GM10248 (cell line): ENCODE measurements at places on chromosomes 5 and 9.

GRCh38 chr5:59275510-59276324, 617.8 kb downstream of the PDE4D start:
- DNase-seq = no peak

GRCh38 chr9:89804766-89805531, 200.1 kb downstream of the GADD45G start:
- DNase-seq = no peak

GRCh38 chr5:142095035-142095434, 13.5 kb upstream of the NDFIP1 start:
- no peak for DNase-seq

- DNase-seq = no peak
These were observed 286.7 kb downstream of the NFIB start for GRCh38 chr9:14027116-14027800.

GRCh38 chr9:21555911-21556310, 73.8 kb upstream of the IFNE start:
- DNase-seq = no peak

- DNase-seq = no peak
These were observed 80.2 kb downstream of the PLAC8L1 start for GRCh38 chr5:146025114-146025680.

- no peak for DNase-seq
These were observed 128.0 kb upstream of the GABRP start for GRCh38 chr5:170655476-170655875.

GRCh38 chr5:132254321-132254977, 3.0 kb upstream of the PDLIM4 start:
- no peak for DNase-seq

GRCh38 chr9:134666208-134666607, 24.6 kb downstream of the COL5A1 start:
- no peak for DNase-seq

GRCh38 chr5:115810761-115811160, 5.7 kb downstream of the CDO1 start:
- no peak for DNase-seq

GRCh38 chr9:450561-450960, 235.9 kb downstream of the DOCK8 start:
- no peak for DNase-seq

- DNase-seq = peak; percentile 24
These were observed 1.5 kb downstream of the PCSK1 start for GRCh38 chr5:96431376-96432187.

- no peak for DNase-seq
These were observed 10.5 kb downstream of the IRX2 start for GRCh38 chr5:2740876-2741555.

DNA sequence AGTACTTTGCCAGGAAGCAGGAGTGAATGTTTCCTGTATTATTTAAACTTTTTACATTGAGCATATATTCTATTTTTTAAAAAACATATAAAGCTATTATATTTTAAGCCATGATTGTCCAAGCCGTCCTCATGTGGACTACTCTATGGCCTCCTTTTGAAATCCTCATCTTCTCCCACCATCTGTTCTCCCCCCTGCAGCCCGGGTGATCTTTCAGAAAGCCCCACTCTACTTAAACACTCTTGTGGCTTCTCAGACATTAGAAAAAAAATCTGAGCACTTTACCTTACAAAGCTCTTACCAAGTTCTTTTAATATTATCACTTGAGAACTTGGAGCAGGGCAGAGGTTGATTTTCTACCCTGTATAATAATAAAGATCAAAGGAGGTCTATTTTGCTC, 95.4 kb downstream of the CAVIN4 start:
- no peak for DNase-seq

DNA sequence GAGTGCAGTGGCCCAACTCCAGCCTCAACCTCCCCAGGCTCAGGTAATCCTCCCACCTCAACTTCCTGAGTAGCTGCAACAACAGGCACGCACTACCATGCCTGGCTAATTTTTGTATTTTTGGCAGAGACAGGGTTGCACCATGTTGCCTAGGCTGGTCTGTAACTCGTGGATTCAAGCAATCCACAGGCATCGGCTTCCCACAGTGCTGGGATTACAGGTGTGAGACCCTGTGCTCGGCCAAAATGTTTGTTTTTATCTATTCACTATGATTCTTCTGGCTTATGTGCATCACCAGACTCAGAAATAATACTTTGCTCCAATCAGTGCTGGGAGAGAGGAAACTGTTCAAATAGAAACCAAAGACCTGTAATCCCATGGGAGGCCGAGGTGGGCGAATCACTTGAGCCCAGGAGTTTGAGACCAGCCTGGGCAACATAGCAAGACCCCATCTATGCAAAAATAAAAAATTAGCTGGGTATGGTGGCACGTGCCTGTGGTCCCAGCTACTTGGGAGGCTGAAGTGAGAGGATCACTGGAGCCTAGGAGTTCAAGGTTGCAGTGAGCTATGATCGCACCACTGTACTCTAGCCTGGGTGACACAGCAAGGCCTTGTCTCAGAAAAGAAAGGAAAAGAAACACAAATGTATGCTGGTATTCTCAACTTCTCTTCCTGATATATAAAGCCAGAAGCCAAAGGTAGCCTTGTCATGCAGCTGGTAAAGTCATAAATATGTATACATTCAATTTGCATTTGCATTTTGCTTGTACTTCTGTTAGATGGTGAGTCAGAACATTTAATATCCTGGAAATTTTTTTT, 4.5 kb downstream of the PIP5K1B start:
- no peak for DNase-seq

DNA sequence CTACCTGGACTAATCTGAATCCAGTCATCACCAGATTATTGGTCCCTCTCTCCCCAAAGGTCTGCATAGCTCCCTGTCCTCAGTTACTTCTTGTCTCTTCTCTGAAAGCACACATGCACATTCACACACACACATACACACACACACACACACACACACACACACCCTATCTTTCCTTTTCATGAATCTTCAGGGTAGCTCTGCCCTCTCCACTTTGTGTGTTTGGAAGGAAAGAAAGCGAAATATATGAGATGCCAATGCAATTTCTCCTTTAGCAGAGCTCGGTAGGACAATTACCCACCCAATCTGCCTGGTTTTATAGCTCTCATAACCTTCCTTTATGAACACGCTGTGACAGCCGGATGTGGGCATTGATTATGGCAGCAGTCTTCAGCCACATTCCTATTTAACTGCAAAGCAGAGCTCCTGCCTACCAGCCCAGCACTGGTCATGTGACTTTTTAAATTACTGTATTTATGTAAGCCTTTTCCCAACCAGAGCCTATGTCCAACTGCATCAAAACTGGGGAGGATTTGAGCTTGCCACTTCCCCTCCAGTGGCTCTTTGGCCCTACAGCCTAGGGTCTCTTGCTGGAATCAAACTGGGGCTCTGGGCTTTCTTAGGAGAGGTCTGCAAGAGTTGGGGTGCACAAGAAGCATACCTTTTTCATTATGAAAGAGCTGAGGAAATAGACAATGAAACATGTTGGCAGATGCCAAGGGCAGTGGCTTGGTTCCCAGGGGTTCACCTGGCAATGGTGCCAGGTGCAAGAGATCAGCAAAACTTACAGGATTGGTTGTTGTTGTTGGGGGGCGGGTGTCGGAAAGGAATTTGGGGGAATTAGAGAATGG, 20.8 kb upstream of the MATR3 start:
- DNase-seq = no peak

DNA sequence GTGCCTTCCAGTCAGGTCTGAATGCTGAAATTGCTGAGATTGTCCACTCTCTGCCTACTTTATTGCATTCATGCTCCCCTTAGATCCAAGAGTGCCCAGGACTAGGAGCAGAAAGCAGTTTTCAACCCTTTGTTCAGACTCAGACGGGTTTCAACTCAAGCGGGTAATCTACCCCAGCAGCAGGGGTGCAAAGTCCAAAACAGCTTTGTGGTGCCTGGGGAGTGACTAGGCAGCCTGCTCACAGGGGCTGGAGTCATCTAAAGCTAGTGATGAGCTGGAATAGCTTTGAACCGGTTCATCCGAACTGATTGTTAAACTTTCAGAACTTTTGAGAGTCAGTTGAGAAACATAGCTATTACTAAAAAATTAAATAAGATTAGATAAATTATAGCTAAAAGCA, 71.0 kb upstream of the IQGAP2 start:
- DNase-seq = no peak

DNA sequence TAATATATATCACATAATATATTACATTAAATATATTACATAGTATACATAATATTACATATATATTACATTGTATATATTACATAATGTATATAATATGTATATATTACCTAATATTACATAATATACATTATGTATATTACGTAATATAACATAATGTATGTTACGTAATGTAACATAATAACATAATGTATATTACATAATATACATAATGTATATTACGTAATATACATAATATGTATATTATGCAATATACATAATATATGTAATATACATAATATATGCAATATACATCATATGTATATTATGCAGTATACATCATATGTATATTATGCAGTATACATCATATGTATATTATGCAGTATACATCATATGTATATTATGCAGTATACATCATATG, 19.1 kb downstream of the CYLC2 start:
- DNase-seq = no peak

DNA sequence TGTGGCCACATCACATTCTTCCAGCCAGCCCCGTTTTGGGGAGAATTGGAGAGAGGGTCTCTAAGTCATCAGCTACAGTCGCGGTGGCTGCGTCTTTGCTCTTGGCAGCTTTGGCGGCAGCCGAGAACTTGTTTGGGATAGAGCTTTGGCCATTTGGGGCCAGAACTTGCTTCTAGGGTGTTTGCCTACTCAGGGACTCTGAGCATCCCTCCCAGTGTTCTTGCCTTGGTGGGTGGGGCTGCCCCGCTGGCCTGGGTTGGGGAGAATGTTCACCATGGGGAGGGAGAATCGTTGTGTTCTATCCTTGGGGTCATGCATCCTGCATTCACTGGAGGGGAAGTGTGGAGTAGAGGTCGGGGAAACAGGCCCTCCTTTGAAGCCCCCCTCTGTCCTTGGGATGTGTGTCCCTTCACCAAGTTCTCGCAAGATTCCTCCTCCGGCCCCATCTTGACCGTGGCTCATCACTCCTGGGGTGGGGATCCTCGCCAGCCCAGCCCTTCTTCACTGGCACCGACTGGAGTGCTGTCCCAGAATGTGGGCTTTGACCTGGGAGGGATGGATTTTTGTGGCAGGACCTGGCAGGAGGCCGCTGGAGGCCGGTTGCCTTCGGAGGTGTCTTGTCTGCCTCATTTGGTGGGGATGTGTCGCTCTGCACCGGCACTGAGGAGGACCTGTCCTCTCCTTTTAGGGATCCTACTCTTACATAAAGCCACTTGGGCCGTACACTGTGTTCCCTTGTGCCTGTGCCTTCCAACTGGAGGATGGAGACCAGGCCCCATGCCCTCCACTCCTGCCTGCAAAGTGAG, 3.5 kb downstream of the PHF2 start:
- DNase-seq = no peak

DNA sequence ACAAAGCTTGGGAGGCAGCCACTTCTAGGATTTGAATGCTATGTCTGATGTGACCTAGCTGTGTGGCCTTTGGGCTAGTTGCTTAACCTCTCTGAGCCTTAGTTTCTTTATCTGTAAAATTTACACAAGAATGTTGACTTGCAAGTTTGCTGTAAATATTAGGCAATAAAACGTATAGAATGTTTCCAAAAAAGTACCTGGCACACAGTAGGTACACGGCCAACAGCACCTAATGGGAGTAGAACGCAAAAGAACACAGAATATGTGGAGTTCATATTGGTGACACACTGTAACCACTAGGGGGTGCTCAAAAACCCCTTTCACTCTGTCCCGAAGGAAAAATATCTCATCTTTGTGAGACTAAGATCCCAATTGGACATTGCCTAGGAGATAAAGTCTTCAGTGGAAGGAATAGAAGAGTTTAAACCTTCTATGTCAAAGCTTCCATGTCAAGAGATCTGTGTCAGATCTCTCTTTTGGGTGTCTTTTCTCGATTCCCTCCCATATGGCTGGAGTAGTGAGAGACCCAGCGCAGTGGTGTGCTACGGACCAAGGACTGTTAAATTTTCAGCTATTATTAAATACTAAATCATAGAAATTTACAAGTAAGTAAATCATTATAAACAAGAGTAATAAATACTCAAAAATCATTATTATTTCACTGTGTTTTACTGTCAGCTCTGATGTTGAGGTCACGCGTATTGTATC, 145.4 kb upstream of the RAD23B start:
- peak; percentile 46 for DNase-seq

DNA sequence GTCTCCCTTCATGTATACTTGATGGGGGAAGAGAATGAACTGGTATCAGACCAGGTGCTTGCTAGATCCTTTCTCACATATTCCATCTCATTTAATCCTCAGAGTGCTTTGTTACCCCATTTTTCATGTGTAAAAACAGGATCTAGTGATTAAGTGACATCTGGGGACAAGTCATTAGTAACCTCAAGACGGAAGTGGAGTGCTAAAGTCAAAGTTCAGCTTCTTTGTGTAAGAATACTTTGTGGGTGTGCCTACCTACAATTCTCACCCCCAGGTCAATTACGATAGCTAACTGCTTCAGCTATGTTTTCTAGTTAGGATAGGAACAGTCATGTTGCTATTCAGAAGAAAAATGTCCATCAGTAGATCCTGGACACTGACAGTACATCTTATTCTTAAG, 3.1 kb upstream of the FAM120AOS start:
- no peak for DNase-seq

GRCh38 chr5:71652349-71652748, 65.2 kb downstream of the MCCC2 start:
- DNase-seq = no peak

GRCh38 chr9:124707666-124708065, 63.4 kb downstream of the NR6A1 start:
- DNase-seq = no peak

- DNase-seq = no peak
These were observed 36.9 kb downstream of the ADAMTS19 start for GRCh38 chr5:129496864-129497595.

- DNase-seq = peak; percentile 52
These were observed 16.7 kb upstream of the HSD17B4 start for GRCh38 chr5:119435436-119436132.

GRCh38 chr9:103680581-103680980, 413.5 kb upstream of the SMC2 start:
- DNase-seq = no peak

GRCh38 chr9:127509955-127510299, 58.6 kb downstream of the LRSAM1 start:
- DNase-seq = no peak

- no peak for DNase-seq
These were observed 1.2 kb downstream of the USP20 start for GRCh38 chr9:129836311-129837007.

DNA sequence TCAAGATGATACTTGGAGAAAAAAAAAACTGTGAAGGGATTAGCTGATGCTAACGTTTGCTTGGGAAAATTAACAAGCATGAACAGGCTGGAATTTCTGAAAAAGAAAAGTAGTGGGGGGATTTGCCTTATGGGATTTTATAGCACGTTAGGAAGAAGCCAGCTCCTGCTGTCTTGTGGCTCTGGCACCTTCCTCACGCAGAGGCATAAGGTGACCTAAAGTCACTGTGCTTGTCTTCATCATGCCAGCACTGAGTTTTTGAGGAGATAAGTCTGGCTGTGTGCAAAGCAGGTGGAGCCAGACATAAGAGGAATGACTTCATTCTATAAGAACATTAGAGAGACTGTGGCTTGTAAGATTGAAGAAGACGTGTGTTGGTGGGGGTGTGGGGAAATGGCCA, 94.4 kb upstream of the MAP1B start:
- no peak for DNase-seq
